ENCODE measurements at places on chromosomes 2 and 18. TPM values are rescaled to one million over a fixed set of nuclear protein-coding genes. Genes with fewer than 3 reads are reported as not detected.

DNA sequence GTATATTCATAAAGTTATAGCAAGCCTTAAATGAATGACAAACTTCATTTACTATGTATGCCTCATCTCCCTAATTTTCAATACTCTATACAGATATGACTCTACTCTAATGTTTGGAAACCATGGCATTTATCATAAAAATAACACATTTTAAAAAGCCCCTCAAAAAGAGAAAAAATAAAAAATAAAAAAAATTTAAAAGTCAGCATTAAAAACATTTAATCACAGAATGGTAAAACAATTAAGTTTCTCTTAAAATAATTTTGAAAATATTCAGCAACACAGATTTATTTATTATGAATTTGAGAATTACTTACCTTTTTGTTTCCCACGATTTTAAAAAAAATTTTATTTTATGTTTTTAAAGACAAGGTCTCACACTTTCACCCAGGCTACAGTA is 65.0 kb upstream of the CDKL4 start:
- H3K36me3 ChIP-seq: no peaks in the 10 kb centered on the region
- no peak for DNase-seq
- no peaks in the 10 kb centered on the region for H3K4me1 ChIP-seq
- no peak overlapping the region for H3K27ac ChIP-seq
- H3K27me3 ChIP-seq: no peaks in the 10 kb centered on the region

- H3K27me3 ChIP-seq: no peaks in the 10 kb centered on the region
- no peak overlapping the region for H3K27ac ChIP-seq
- no peaks in the 10 kb centered on the region for H3K36me3 ChIP-seq
- no peak for DNase-seq
- no peak overlapping the region for H3K4me3 ChIP-seq
These were observed 42.4 kb downstream of the TRIP12 start for GRCh38 chr2:229879191-229879950.

The BUB1 gene
- 1.4 TPM for total RNA-seq

DNA sequence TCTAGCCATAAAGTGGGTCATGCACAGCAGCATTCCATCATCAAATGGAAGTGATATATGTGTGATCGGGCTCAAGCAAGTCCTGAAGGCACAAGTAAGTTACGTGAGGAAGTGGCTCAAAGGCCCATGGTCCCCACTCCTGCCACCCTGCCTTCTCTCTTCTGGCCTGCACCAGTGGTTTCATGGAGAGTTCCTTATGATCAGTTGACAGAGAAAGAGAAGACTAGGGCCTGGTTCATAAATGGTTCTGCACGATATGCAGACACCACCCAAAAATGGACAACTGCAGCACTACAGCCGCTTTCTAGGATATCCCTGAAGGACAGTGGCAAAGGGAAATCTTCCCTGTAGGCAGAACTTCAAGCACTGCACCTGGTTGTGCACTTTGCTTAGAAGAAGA is 412.6 kb upstream of the SMIM21 start:
- no peaks in the 10 kb centered on the region for H3K4me1 ChIP-seq
- no peak overlapping the region for H3K27ac ChIP-seq
- H3K4me3 ChIP-seq: no peak overlapping the region
- H3K36me3 ChIP-seq: no peaks in the 10 kb centered on the region
- no peaks in the 10 kb centered on the region for H3K27me3 ChIP-seq

DNA sequence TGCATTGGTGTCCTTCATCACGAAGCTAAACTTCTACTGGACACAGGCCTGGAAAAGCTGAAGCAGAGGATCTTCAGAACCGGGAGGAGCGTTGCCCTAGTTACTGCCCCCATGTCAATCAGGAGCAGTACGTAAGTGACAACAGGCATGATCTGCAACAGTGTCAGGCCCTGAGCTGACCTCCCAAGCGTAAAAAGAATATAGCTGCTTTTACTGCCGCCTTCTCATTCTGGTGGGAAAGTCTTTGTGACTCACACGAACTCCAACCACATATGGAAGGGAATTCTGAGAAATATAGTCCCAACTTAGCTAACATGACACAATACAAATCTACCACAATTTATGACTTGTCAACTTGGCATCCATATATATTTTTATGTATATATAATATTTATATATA is 1007.7 kb upstream of the CDH2 start:
- no peaks in the 10 kb centered on the region for H3K36me3 ChIP-seq
- H3K4me1 ChIP-seq: no peaks in the 10 kb centered on the region
- DNase-seq: no peak
- no peaks in the 10 kb centered on the region for H3K27me3 ChIP-seq

DNA sequence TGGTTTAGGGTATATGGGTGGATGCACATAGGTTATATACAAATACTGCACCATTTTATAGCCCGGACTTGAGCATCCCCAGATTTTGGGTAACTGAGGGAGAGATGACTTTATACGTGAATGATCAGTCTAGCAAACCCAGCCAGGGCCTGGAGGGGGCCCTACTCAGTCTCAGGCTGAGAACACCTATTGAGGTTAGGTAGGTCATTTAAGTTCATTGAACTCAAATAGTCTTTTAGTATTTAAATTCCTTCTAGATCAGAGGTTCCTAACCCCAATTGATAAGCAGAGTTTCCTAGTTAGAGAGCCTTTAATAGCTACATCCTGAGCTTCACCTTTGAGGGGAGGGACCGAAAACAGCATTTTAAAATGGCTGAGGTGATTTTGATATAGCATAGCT is 487.0 kb downstream of the DCC start:
- no peaks in the 10 kb centered on the region for H3K4me1 ChIP-seq
- H3K4me3 ChIP-seq: no peak overlapping the region
- no peak for DNase-seq
- no peaks in the 10 kb centered on the region for H3K36me3 ChIP-seq
- H3K27me3 ChIP-seq: no peaks in the 10 kb centered on the region

GRCh38 chr18:65365245-65365980 is 385.4 kb upstream of the CDH7 start:
- H3K36me3 ChIP-seq: no peaks in the 10 kb centered on the region
- no peak overlapping the region for H3K4me3 ChIP-seq
- H3K4me1 ChIP-seq: no peaks in the 10 kb centered on the region
- H3K27ac ChIP-seq: no peak overlapping the region
- H3K27me3 ChIP-seq: no peaks in the 10 kb centered on the region
- no peak for DNase-seq

DNA sequence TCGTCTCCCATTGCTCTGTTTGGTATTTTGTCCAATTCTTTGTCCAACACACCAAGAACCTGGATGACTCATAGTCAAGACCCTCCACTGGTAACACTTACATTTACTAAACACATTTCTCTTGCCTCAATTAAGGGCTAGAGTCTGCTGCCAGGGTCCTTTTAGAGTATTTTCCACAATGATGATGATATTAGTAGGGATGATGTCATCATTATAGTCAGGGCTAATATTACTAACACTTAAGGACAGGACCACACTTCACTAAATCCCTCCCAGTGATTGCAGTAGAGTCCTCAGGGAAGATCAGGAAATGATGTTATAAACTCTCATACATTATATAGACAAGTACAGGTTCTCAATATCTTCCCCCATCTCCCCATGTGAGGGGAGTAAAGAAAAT is 13.6 kb upstream of the SS18 start:
- H3K27me3 ChIP-seq: no peaks in the 10 kb centered on the region
- H3K4me3 ChIP-seq: no peak overlapping the region
- H3K27ac ChIP-seq: no peak overlapping the region
- no peaks in the 10 kb centered on the region for H3K4me1 ChIP-seq
- no peaks in the 10 kb centered on the region for H3K36me3 ChIP-seq
- DNase-seq: no peak

The REG3A gene
- 59,927 TPM for total RNA-seq

- no peak overlapping the region for H3K27ac ChIP-seq
- H3K4me3 ChIP-seq: no peak overlapping the region
- no peak for DNase-seq
- no peaks in the 10 kb centered on the region for H3K36me3 ChIP-seq
These were observed 153.5 kb upstream of the CAVIN2 start for GRCh38 chr2:192000196-192000980.

The ARHGEF4 gene
- total RNA-seq: 19.6 TPM

The SCN9A gene
- total RNA-seq: 20.5 TPM

The MIB1 gene
- total RNA-seq: 15.3 TPM

DNA sequence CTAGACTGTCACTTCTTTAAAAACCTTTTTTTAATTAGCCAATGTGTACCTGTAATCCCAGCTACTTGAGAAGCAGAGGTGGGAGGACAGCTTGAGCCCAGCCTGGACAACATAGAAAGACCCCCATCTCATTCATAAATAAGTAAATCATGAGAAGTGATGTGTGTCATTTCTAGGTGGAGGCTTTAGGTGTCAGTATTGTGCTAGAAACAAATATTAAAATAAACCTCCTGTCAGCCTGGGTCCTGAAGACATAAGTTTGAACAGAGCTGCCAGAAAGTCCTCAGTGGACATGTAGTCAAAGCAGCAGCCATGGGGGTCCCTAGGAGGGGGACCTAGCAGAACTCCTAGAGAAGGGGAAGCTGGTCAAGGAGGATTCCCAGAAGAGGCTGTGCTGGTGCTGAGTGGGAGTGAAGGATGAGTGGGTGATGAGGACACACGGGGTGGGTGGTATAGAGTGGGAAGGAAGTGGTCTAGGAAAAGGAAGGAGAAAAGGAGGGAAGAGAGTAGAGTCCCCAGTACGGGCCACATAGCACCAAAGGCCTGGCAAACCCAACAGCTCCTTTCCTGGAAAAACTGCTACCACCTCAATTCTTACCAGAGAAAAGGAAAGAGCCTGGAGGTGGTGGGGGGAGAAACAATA is 316.6 kb upstream of the NCKAP5 start:
- H3K27ac ChIP-seq: no peak overlapping the region
- H3K4me3 ChIP-seq: no peak overlapping the region
- H3K27me3 ChIP-seq: no peaks in the 10 kb centered on the region
- H3K4me1 ChIP-seq: no peaks in the 10 kb centered on the region
- no peaks in the 10 kb centered on the region for H3K36me3 ChIP-seq

DNA sequence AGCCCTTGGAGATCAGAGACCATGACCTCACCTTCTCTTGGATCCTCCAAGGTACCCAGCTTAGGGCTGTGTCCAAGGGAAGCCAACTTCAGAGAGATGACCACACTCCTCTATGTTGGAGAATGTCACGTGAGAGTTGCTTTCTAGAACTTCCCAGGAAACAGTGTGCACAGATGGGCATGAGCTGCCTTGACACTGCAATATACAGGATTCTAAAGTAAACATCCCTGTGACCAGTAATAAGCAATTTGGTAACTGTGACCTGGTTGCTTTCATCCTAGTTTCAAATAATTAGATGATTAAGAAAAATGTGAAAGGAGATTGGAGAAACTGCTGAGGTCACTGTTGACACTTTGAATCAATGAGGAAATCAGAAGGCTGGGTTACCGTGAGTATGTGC is 181.1 kb upstream of the EPAS1 start:
- no peak overlapping the region for H3K4me3 ChIP-seq
- no peaks in the 10 kb centered on the region for H3K4me1 ChIP-seq
- no peaks in the 10 kb centered on the region for H3K27me3 ChIP-seq
- H3K27ac ChIP-seq: no peak overlapping the region

DNA sequence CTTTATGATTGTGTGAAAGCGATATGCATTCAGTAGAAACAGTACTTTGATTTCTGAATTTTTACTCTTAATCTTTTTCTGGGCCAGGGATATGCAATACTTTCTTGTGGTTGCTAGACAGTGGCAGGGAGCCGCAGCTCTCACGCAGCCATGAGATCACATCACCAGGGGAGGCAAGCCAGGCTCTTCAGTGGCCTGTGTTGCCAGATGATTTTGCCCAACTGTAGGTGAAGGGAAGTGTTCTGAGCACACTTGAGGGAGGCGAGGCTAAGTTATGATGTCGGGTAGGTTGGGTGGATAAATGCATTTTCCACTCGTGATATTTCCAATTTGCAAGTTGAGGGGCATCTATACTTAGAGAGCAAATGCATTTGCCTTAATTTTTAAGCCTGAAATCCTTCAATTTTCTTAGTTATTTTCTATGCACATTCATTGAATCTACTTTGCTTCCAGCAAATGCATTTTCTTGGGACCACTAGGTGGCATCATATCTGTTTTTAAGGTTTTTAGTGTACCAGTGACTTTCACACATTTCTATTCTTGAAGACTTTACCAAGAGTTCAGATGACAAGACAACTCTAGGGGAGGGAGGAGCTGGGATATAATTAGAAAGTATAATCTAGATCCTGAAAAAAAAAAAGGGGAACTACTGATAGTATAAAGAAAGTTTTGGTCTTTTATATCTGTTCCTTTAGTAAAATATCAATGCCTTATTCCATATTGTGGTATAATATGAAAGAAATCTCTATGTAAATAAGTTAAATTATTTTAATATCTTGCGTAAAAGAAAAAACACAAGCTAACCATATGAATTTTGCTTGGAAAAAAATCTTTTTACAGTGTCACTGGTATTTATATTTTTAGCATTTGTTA is 643.3 kb downstream of the SOCS6 start:
- no peak for DNase-seq
- no peak overlapping the region for H3K27ac ChIP-seq
- no peaks in the 10 kb centered on the region for H3K36me3 ChIP-seq
- H3K4me3 ChIP-seq: no peak overlapping the region
- H3K27me3 ChIP-seq: no peaks in the 10 kb centered on the region

DNA sequence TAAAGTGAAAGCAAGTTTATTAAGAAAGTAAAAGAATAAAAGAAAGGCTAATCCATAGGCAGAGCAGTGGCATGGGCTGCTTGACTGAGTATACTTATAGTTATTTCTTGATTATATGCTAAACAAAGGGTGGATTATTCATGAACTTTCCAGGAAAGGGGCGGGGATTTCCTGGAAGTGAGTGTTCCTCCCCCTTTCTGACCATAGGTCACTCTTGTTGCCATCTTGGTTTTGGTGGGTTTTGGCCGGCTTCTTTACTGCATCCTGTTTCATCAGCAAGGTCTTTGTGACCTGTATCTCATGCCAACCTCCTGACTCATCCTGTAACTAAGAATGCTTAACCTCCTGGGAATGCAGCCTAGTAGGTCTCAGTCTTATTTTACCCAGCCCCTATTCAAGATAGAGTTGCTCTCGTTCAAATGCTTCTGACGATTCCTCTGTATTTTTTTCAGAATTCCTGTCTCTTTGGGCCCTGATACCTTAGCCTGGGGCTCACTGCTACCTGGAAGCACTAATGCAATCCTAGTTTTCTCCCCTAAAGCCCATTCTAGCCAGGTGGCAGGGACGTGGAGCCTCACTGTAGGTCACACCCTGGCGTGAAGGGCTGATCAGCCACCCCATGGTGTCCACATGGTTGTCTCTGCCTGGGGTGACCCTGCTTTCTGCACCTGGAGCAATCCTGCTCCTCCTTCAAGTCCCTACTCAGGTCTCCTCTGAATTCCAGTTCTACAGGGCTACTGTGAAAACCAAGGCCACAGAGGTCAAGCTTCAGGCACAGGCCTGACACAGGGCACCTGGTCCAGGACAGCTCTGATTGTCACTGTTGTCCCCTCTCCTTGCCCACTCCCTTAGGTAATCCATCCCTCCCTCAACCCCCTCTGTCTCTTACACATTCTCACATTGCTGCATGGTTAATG is 6.0 kb upstream of the SLC35F6 start:
- no peak for DNase-seq
- H3K4me1 ChIP-seq: no peaks in the 10 kb centered on the region
- no peaks in the 10 kb centered on the region for H3K36me3 ChIP-seq
- no peak overlapping the region for H3K4me3 ChIP-seq
- peak overlapping the region; percentile 52 for H3K27ac ChIP-seq
- no peaks in the 10 kb centered on the region for H3K27me3 ChIP-seq

- no peaks in the 10 kb centered on the region for H3K4me1 ChIP-seq
- no peak overlapping the region for H3K4me3 ChIP-seq
- H3K36me3 ChIP-seq: no peaks in the 10 kb centered on the region
- no peak overlapping the region for H3K27ac ChIP-seq
- no peaks in the 10 kb centered on the region for H3K27me3 ChIP-seq
These were observed 142.1 kb downstream of the KLHL29 start for GRCh38 chr2:23526835-23527790.

The WDPCP gene
- total RNA-seq: 3.1 TPM

GRCh38 chr2:67037655-67038054 is 359.5 kb upstream of the ETAA1 start:
- H3K4me1 ChIP-seq: peaks cover 77% of the 10 kb centered on the region
- no peak overlapping the region for H3K4me3 ChIP-seq
- no peaks in the 10 kb centered on the region for H3K27me3 ChIP-seq
- H3K27ac ChIP-seq: peak overlapping the region; percentile 87

The SLC9A2 gene
- total RNA-seq: 0.03 TPM

The AGXT gene
- total RNA-seq: not detected
